ENCODE measurements at places on chromosomes 5 and 9.

GRCh38 chr9:113313261-113313660 lies 10.1 kb upstream of the RNF183 start:
- DNase-seq = no peak

- peak; percentile 69 for DNase-seq
These were observed 23.0 kb downstream of the ABL1 start for GRCh38 chr9:130857864-130858738.

DNA sequence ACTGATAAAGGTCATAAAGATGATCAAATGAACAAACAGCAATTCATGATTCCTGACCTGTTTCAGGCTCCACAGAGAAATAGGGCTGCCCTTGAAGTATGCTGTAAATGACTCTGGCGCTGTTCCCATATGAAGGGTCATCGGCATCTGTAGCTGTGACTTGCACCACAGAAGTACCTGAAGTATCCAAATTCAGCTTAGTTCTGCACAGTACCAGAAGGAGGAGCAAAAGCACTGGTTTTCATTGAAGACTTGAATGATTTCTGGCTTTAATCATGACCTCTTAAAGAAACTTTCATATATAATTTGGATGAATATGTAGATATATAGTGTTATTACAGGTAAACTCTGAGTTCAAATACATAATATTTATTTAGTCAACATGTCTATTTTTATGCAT lies 109.1 kb downstream of the CDH10 start:
- no peak for DNase-seq

GRCh38 chr9:21728781-21729180 lies 73.7 kb upstream of the MTAP start:
- DNase-seq = no peak

GRCh38 chr5:137888466-137888862 lies 793 bp upstream of the PKD2L2 start:
- DNase-seq = no peak

DNA sequence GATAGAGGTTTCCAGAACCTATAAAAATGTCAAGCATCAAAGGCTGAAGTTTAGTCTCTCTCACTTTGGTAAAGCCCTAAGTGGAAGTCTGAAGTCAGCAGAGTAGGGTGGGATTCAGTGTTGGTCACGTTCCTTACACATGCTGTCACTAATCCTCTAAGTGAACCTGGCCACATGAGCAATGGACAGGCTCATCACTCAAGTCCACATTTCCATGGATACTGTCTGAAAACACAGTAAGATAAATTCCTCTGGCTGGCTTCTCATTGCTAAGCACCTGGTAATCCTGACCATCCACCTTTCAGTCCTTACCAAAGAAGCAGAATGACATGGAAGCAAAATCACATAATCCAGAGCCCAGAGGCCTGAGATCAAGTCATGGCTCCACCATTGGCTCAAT lies 43.8 kb downstream of the GNA14 start:
- DNase-seq = no peak

- DNase-seq = no peak
These were observed 16.8 kb downstream of the ALDOB start for GRCh38 chr9:101418518-101419430.

DNA sequence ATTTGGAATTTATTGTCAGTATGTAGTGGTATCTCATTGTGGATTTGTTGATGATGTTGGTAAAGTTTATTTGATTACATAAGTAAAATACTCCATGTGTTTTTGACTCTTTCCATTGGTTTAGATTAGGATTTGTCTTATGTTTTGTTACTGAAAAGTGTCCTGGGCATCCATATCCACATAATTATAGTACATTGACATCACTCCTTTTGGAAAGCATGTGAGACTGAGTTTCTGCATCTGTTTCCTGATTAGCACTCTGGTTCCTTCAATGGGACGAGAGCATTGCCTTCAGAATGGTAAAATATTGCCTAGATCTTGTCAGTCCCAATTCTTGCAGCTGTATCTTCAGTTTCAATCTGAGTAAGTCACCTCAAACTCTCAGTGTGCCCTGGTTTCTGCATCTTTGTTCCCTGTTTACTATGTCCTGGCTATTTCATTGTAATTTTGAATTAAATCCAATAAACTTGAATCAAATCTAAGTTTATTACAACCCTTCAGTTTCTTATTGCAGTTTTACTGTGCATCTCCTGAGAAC lies 128.1 kb downstream of the FBXO38 start:
- no peak for DNase-seq

Measured in cerebellar cortex (tissue), 1 donor.